ENCODE measurements at places on chromosomes 4 and X.

DNA sequence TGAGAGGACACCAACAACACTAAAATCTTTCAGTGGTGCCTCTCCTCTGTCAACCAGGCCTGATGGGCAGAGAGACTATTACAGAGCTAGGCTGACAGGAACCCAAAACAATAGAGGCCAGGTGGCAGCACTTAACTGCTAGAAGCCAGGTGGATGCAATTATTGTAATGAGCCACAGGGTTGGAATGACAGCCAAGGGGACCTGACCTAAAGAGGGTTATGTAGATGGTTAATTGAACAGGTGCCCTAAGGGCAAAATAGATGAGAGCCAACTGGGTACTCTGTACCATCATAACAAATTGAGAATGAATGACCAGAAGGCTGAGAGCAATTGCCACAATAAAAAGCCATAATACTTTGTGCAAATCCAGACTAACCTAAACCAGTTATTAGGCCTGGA, 24.7 kb upstream of the FRAS1 start:
- peak; percentile 9 for DNase-seq

DNA sequence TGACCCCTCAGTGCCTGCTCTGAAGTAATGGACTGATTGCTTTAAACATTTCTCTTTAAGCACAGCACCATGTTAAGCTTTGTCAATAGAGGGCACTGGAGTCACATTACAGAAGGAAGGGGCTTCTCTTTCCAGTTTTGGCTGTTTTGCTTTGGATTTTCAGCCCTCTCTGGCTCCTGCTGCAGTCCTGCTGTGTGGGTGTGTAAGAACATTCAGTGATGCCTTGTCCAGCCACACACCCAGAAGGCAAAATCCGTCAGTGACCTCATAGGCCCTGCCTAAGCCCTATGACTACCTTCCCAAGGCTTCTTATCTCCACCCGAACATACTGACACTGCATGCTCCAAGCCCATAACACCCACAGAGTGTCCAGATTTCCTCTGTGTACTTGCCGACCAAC, 215.3 kb upstream of the CTSO start:
- DNase-seq: peak; percentile 76

DNA sequence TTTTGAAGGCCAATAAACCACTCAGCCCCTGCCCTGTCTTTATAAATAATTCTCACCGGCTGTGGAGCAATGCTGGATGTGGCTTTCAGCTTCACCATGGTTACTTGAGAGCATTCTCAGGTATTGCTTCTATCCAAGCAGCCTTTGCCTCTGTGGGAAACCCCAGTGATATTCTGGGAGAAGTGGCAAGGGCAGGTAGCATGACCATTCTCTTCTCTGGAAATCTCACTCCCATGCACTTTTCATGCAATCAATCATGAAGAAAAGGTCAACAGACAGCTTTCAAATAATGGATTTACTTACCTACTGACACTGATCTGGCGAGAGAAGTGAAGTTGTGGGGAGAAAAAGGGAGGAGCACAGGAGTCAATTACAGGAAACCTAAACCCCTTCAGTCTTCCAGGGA, 49.5 kb downstream of the UNC5C start:
- DNase-seq: no peak

DNA sequence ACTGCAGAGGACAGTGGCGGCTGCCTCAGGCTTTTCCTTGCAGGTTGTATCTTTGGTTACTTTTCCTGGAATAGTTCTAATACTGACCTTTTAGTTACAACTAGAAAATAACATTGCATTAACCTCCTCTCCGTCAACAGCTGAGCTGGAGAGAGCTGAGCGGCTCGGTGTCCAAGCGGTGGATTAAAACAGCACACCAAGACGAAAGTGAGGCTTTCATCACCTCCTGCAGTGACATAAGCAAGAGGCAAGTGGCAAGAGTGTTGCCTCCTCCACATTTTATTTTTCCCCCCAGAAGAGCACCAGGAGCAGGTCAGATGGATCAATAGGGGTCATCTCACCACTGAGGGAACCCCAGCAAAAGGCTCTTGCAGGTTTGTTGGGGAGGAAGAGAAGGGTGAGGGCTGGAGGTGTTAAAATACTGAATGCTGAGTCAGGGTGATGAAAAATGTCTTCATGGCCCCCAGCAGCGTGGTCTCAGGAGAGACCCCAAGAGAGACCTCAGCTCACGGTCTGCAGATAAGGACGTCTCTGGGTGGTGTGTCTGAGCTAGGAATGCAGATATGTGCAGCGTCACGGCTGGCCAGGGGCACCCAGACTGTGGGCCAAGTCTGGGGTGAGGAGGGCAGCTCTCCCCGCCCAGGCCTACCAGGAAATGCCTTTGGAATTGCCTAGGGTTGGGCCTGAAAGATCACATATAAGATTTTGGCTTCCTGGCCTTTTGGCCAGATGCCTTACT, 50.3 kb downstream of the CASP3 start:
- DNase-seq: peak; percentile 26

DNA sequence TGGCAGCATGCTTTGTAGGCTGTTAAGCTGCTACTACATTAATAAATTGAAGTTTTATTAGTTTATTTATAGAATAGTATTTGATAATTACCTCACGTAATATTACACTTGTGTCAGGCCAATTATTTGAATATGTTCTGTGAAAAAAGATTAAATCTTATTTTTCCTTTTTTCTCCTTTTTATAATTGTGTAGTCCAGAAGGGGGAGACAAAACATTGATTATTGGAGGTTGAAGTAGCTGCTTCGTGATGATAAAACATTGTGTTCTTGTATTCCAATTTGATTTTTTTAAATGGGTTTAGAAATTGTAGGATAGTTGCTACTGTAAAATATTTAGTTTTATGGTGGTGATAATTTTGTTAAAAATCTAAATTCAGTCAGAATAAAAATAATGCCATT, 85.7 kb downstream of the DIAPH2 start:
- peak; percentile 29 for DNase-seq

DNA sequence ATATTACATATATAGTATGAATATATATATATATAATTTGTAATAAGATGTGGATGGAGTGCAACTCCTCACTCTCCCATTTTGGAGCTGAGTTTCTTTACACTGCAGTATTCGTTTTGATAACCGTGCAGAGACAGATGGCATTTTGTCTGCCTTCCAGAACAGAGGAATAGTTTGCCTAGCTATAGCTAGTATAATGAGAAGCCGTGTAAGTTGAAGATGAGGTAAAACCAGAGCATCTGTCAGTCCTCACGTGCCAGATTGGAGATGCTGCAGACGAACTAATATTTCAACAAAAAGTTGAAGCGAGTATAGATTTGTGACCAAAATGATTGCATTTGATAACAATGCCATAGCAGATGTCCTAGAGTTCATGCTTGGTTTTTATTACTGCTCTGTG, 180.6 kb downstream of the FMR1NB start:
- no peak for DNase-seq

DNA sequence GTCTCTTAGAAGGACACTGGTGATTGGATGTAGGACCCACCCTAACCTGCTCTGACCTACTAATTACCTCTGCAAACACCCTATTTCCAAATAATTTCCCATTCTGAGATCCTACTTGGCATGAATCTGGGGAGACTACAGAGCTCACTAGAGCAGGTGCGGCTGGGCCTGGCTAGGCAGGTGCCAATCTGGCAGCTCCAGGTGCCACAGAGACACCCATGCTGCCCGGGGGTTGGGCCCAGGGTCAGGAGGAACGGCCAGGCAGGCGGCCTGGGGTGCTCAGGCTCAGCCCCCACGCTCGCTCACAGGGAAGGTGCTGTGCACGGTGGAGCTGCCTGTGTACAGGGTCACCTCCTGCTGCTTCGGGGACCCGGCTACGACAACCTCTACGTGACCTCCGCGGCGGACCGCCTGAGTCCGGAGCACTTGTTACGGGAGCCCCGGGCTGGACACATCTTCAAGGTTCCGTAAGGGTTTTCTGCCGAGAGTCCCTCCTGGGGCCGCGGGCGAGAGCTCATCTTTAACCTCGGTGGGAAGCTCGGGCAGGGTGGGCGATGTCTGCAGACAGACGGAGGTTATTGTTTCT, 26.5 kb upstream of the PLCXD1 start:
- no peak for DNase-seq

- DNase-seq: no peak
Measured at GRCh38 chr4:128357286-128357685, 69.7 kb upstream of the PGRMC2 start.

- DNase-seq: no peak
Measured at GRCh38 chr4:51825341-51825740, 17.6 kb upstream of the DCUN1D4 start.

DNA sequence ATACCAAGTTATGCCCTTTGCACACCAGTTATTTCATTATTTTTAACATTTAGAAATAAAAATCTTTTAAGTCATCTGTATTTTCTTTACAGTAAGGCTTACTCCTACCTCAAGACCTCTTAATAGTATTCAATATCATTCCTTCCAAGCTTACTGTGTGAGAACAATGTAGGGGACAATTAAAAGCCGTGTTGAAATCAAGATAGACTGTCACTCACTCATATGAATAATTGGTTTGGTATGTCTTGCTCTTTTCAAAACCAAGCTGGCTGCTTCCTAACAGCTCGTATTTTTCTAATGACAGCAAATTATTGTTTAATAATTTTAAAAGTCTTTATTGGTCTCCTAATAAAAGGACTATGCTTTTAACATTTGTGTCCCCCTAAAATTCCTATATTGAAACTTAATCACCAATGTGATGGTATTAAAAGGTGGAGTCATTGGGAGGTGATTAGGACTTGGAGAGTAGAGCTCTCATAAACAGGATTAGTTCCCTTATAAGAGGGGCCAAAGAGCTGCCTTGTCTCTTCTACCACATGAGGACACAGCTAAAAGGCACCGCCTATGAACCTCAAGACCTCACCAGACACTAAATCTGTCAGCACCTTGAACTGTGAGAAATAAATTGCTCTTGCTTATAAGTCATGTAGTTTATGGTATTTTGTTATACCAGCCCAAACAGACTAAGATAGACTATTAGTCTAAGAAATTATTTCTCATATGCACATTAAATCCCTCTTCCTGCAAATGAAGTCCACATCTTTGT, 4.1 kb downstream of the ABCB7 start:
- peak; percentile 34 for DNase-seq

GRCh38 chr4:140049849-140050637, 103.9 kb downstream of the MAML3 start:
- DNase-seq: peak; percentile 31

DNA sequence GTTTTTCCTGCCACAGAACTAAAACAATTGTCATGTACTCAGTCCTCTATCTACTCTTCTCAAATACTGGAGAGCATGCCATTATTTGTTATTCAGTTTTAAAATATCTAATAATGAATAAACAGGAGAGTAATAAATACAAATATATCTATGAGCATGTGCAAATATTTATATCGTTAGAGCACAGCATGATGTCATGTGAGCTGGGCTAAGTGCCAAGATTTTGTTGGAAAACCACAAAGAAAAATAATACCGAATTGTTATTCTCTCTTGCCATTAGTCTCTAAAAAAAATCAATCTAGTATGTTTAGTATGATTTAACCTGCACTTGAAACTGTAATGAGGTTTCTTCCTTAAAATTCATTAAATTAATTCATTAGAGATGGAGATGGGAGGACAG, 97.3 kb downstream of the DDX60 start:
- DNase-seq: peak; percentile 69

DNA sequence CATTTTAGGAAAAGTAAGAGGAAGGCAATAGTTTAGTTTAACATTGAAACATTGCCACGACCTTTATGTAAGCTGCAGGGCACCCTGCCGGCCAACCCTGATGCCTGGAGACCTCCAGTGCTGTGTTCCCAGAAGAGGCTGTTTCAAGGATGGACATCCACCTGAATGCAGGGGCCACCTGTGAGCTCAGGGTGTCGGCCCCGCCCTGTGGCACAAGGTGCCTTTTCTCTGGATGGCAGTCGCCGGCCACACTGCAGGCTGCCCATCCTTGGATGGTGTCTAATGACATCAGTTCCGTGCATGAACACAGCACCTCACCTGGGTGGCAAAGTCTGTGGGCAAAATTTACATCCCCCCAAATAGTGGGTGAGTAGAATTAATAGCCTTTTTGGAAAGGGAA, 180.0 kb downstream of the AFAP1 start:
- DNase-seq: no peak

DNA sequence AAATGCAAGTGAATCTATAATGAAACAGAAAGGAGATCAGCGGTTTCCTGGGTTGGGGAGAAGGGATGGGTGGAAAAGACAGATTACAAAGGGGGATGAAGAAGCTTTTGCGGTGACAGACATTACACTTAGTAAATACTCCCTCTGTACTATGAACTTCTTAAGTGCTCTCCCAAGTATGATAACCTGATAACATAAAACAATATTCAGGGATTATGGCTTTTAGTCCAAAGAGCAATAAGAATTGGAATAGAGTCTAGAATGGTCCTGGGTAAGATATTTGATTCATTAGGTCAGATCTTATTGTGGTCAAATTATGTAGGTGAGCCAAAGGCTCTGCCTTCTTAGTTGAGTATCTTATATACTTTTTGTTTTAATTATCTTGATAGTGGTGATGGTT, 9.2 kb downstream of the LRRC66 start:
- DNase-seq: no peak

- DNase-seq: peak; percentile 70
Measured at GRCh38 chrX:134026565-134027311, 41.3 kb upstream of the GPC3 start.

DNA sequence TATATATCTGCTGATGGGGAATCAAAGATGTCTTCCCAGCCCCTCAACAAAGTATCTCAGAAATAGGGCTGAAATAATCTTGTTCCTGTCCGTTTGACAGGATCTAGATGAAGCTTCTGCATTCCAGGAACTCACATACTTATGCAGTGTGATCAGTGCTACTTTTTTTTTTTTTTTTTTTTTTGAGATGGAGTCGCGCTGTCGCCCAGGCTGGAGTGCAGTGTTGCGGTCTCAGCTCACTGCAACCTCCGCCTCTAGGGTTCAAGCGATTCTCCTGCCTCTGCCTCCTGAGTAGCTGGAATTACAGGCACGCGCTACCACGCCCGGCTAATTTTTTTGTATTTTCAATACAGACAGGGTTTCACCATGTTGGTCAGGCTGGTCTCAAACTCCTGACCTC, 36.4 kb downstream of the DHX15 start:
- no peak for DNase-seq

- DNase-seq: peak; percentile 39
Measured at GRCh38 chr4:80142394-80143306, 54.7 kb upstream of the PRDM8 start.

DNA sequence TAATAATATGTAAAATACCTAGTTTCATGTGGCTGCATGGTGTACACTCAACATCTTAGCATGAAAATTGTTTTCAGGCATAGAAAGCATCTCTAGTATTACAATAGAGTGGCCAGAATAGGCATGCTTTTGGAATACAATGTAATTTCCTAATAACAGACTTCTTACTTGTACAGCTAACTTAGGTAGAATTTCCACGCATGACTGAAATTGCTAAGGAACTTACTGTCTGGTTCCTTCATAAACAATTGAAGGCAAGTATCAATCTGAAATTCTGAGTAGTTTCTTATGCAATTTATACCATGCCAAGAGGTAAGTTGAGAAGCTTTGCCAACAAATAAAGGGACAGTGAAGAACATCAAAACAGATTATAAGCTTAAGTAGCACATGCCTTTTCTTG, 26.7 kb downstream of the SULT1E1 start:
- DNase-seq: no peak

- DNase-seq: no peak
Measured at GRCh38 chr4:80463509-80463908, 128.0 kb downstream of the CFAP299 start.

- peak; percentile 58 for DNase-seq
Measured at GRCh38 chr4:6568689-6569332, 6.2 kb upstream of the MAN2B2 start.
